ENCODE measurements at places on chromosomes 12 and 14.

GRCh38 chr12:12612358-12612757 lies 682 bp downstream of the CREBL2 start:
- peak; percentile 46 for DNase-seq

DNA sequence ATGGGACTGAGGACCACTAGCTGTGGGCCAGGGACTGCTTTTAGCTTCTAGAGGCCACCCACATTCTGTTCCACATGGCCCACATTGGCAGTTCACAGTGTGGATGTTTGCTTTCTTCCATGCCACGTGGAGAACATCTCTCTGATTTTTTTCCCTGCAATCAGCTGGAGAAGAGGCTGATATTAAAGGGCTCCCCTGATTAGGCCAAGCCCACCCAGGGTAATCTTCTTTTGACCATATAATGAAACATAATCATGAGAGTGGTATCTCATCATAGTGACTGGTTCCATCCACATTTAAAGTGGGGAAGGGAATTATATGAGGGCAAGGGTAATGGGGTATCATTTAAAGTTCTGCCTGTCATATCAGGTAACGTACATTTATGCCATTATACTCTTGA lies 15.8 kb downstream of the DAAM1 start:
- no peak for DNase-seq

DNA sequence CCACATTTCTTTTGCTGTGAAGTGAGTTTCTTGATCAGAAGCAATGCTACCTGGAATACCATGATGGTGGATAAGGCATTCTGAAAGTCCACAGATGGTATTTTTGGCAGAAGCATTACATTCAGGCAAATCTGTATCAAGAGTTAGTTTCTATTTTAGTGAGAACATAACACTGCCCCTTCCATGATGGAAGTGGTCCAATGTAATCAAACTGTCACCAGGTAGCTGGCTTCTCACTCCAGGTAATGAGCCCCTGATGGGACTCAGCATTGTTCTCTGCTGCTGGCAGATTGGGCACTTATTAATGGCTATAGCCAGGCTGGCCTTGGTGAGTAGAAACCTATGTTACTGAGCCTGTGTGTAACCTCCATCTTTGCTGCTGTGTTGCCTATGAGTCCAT lies 80.7 kb downstream of the KCNA5 start:
- no peak for DNase-seq

GRCh38 chr12:94839347-94839746 lies 164.2 kb downstream of the NDUFA12 start:
- DNase-seq, result no peak

GRCh38 chr14:76867516-76868453 lies 41.6 kb downstream of the LRRC74A start:
- DNase-seq, result peak; percentile 7
